ENCODE measurements at places on chromosomes 11 and 22.

DNA sequence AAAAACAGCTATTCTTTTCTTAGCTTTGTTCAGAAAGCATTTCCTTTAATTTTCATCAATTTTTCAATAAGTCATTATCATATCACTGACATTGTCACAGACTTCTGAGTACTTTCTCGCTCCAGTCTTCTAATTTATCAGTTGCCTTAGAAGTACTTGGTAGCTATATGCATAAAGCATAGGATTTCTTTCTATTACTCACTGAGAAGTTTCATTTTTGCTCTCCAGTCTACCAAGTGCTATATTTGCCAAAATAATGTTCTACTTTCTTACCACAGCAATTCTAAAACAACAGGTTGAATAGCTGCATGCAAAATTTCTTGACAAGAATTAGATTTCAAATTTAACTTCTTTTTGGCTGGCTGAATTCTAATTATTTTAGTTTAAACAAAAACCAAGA lies 116.3 kb downstream of the STK33 start:
- no peak for DNase-seq

DNA sequence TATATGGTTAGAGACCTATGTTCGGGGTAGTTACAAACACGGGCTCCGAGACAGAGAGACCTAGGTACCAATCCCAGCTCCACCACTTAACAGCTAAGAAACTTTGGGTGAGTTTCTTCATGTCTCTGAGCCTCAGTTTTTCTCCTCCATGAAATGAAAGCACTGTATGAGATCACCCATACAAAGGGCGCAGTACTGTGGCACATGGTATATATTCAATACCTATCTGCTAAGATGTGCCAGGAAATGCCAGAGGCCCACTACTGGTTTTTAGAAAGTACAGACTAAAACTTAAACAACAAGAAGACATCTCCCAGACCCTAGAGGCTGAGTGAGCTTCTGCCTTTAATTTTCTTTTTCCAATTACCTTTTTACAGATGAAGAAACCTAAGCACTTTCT lies 69.5 kb downstream of the SLC1A2 start:
- no peak for DNase-seq

- DNase-seq: no peak
Measured at GRCh38 chr11:107561688-107562087, 3.8 kb downstream of the ALKBH8 start.

GRCh38 chr11:123206791-123207434 lies 11.9 kb upstream of the CLMP start:
- DNase-seq: no peak

DNA sequence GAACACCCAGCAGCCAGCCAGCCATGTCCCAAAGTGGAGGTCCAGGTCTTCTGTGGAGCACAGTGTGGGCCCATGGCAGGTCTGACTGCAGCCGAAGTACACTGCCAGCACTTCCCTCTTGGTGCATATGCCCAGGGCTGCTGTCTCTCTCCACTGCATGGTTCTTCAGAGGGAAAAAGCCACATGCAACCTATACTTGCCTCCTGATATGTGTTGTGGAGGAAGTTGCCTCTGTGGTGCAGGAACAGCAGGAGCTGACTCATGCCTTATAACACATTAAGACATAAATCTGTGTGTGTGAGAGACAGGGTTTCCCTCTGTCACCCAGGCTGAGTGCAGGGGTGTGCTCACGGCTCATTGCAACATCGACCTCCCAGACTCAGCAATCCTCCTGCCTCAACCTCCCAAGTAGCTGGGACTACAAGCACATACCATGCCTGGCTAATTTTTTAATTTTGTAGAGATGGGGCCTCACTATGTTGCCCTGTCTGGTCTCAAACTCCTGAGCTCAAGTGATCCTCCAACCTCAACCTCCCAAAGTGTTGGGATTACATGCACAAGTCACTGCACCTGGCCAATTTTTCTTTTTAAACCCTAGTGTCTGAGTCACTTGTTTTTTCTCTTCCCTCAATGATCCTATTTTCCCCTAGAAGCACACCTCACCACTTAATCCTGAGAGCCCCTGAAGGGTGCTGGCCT lies 98.8 kb downstream of the MPPED2 start:
- DNase-seq: no peak

DNA sequence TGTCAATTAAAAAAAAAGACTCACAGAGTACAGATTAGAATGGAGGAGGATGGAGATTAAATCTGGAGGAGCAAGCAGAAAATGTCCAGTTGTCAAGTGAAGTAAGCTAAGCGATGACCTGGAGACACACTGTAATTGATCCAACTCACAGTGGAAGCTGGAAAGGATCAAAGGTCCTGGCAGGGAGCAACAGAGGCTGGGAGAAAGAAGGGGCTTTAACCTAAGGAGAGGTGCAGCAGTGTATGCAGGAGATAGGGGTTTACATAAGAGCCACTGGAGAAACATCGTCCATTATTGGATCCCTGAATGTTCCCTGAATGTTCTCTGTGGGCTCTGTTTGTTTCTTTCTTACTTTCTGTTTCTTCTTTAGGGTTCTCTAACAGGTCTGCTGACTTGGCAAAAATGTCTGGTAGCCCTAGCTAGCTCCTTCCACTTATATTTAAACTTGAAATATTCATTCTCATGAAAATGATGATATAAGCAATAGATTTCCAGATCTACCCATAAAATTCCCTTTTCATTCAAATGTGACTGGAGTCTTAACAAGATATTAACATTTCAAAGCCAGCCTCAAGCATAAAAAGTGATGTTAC lies 30.1 kb upstream of the CAT start:
- no peak for DNase-seq

DNA sequence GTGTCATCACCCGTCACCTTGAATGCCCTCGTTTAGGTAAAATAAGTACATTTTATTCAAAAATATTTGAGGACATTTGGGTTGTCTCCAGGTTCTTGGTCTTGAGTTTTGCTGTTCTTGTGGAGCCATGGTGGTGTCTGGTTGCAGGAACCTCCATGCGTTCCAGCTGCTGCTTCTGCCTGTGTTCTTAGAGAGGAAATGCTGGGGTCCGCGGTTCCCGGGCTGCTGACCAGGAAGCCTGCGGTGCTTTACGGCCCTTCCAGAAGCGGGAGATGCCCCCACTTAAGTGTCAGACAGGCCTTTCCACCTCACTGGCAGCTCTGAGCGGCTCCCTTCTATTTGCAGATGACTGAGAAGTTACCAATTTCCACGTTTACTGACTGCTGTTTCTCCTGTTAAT lies 66.8 kb downstream of the LRP5 start:
- DNase-seq: no peak
